ENCODE measurements at places on chromosomes 13 and 19. TPM values are rescaled to one million over a fixed set of nuclear protein-coding genes. Genes with fewer than 3 reads are reported as not detected.
A peak's percentile ranks its signal among the peaks of the same experiment; 100 is the strongest.

The C19orf44 gene
- total RNA-seq, result 4.0 TPM

The ZBTB32 gene
- 232 TPM for total RNA-seq

The ATP8B3 gene
- total RNA-seq, result 7.9 TPM

The TPTE2 gene
- total RNA-seq, result 0.11 TPM

The PGLYRP2 gene
- total RNA-seq, result 0.14 TPM

The PDCD5 gene
- total RNA-seq, result 272 TPM

The ZNF155 gene
- total RNA-seq, result 4.5 TPM

GRCh38 chr19:45097776-45098520 is 5.0 kb downstream of the PPP1R37 start:
- H3K36me3 ChIP-seq, result peaks cover 9% of the 10 kb centered on the region
- H3K27ac ChIP-seq, result peak overlapping the region; percentile 20
- DNase-seq, result no peak

- H3K27ac ChIP-seq, result no peak overlapping the region
- no peaks in the 10 kb centered on the region for H3K36me3 ChIP-seq
- H3K4me1 ChIP-seq, result peaks cover 7% of the 10 kb centered on the region
Observed at GRCh38 chr13:105547851-105548250, 987.6 kb downstream of the EFNB2 start.

- no peak overlapping the region for H3K27ac ChIP-seq
- H3K4me1 ChIP-seq, result no peaks in the 10 kb centered on the region
- peaks cover 9% of the 10 kb centered on the region for H3K27me3 ChIP-seq
- no peak for DNase-seq
- no peaks in the 10 kb centered on the region for H3K36me3 ChIP-seq
Observed at GRCh38 chr13:111494641-111495040, 174.2 kb downstream of the TEX29 start.

DNA sequence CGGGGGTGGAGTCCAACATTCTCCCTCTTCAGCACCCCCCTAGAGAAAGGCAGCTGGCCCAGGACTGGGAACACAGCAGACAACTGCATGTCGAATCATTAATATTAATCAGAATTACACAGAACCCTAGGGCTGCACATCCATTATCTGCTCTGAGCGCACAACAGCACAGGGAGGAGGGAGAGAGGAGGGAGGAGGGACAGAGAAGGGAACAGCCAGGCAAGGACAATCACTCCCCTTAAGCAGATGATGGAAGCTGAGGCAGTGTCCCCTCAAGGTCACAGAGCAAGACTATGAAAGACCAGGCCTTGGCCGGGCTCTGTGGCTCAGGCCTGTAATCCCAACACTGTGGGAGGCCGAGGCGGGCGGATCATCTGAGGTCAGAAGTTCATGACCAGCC is 25.7 kb downstream of the TLE6 start:
- no peaks in the 10 kb centered on the region for H3K4me1 ChIP-seq
- H3K27me3 ChIP-seq, result no peaks in the 10 kb centered on the region
- DNase-seq, result no peak
- H3K36me3 ChIP-seq, result peaks cover 4% of the 10 kb centered on the region

- no peak overlapping the region for H3K4me3 ChIP-seq
- H3K4me1 ChIP-seq, result no peaks in the 10 kb centered on the region
- peaks cover 8% of the 10 kb centered on the region for H3K27me3 ChIP-seq
- no peak for DNase-seq
Observed at GRCh38 chr13:74966814-74967424, 515.0 kb downstream of the TBC1D4 start.

DNA sequence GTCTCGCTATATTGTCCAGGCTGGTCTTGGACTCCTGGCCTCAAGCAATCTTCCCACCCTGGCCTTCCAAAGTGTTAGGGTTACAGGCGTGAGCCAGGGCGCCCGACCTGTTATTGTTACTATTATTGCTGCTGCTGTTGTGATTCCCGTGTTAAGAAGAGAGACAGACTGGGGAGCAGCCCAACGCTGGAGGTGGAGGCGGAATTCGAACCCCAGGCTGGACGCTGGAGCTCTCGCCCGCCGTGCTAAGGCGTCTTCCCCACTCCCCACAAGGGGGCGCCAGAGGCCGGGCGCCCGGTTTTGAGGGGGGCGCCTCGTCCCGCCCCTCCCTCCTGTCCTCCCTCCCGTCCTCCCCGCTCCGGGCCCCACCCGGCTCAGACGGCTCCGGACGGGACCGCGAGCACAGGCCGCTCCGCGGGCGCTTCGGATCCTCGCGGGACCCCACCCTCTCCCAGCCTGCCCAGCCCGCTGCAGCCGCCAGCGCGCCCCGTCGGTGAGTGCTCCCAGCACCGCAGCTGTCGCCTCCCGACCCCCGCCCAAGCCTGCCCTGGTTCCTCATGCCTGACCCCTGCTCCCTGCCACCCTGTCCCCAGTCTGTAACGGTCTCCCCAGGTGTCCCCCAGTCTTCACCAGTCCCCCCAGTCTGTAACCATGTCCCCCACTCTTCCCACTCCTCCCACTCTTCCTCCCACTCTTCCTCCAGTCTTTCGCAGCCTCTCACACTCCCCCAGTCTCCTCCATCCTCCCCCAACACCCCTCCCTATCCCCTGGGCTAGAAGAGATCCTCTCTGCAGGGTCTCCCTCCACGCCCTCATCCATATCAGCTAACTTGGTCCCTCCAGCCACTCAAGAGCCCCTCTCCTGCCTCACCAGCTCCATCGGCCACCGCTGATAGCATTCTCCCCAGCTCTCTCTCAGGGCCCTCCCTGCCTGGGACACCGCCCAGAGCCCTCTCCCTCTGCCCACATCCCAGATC is at the start of gene EHD2:
TSS of gene EHD2 (plus strand) at position 377 of the 976 bp plus-strand sequence. CDS start 3,191 bp downstream, outside the sequence.
- H3K27ac ChIP-seq, result no peak within 1 kb of the TSS
- peak within 1 kb of the TSS; percentile 53 for H3K4me3 ChIP-seq
- peak; percentile 76 for DNase-seq
- peaks cover 5% of the 10 kb centered on the region for H3K4me1 ChIP-seq

DNA sequence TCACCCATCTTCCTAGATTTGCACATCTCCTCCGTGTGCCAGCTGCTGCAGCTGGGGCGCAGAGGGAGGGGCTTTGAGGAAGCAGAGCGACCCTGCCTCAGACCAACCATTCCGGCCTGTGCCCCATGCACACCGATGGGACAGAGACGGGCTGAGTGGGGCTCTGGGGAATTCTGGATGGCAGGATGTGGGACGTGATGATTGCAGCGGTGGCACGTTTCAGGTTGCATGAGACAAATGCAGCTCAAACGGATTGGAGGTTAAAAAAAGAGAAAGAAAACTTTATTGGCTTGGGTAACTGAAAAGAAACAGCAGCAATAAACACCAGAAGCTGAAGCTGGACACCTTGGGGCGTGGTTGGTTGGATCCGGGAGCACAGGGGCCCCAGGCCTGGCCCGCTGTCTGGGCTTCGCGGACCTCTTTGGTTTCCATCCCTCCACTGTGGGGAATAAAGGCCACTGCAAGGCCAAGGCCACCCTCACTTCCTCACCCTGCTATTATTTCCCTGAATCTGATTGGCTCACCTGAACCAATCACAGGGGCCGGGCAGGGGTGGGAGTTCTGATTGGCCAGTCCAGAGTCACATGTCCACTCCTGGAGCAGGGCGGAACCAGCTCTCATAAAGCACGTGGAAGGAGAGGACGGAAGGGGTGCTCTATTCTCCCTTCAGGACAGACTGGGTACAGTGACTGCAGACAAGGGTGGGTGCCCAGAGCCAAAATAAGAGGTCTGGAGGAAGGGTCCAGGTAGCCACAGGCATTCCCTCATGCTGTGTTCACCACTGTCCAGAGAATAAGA is 6.1 kb upstream of the ZNF787 start:
- no peaks in the 10 kb centered on the region for H3K27me3 ChIP-seq
- H3K4me1 ChIP-seq, result peaks cover 16% of the 10 kb centered on the region
- H3K4me3 ChIP-seq, result no peak overlapping the region
- DNase-seq, result no peak
- no peak overlapping the region for H3K27ac ChIP-seq

- DNase-seq, result no peak
- peaks cover 2% of the 10 kb centered on the region for H3K36me3 ChIP-seq
Observed at GRCh38 chr19:55070466-55071128, 5.1 kb upstream of the EPS8L1 start.

GRCh38 chr13:99383511-99383921 is 76.3 kb upstream of the GPR183 start:
- H3K36me3 ChIP-seq, result peaks cover 44% of the 10 kb centered on the region
- peaks cover 92% of the 10 kb centered on the region for H3K4me1 ChIP-seq
- no peaks in the 10 kb centered on the region for H3K27me3 ChIP-seq
- peak overlapping the region; percentile 88 for H3K27ac ChIP-seq

DNA sequence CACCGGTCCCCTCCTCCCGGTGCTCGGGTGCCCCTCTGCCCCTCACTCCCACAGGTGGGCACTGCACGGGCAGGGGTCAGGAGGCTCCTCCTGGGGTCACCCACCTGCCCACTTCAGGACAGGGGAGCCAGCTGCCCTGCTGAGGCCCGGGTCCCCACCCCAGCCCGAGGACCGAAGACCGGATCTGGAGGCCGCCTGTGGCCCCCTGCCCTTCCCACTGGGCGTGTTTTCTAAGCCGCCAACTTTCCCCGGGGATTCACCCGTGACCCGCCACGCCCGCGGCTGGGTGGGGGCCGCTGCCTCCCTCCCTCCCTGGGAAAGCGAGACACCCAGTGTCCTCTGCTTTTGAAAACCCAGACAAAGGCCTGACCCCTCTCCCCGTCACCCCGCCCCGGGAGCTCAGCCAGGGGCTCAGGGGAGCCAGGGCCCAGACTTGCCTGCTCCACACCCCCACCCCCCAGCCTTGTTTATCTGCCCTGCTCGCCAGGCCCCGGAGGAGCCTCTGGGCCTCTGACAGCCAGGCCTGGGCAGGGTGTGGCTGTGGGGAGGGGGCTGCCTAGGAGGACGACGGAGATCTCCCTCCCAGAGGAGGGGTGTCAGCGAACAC is 1.3 kb downstream of the PALM start:
- no peaks in the 10 kb centered on the region for H3K36me3 ChIP-seq
- H3K4me1 ChIP-seq, result no peaks in the 10 kb centered on the region

- no peaks in the 10 kb centered on the region for H3K4me1 ChIP-seq
- H3K27me3 ChIP-seq, result peaks cover 20% of the 10 kb centered on the region
- no peak for DNase-seq
- no peak overlapping the region for H3K4me3 ChIP-seq
- H3K27ac ChIP-seq, result no peak overlapping the region
Observed at GRCh38 chr13:33409673-33410510, 124.3 kb upstream of the STARD13 start.

- H3K4me3 ChIP-seq, result peak within 1 kb of the TSS; percentile 100
- H3K36me3 ChIP-seq, result peaks cover 33% of the 10 kb centered on the region
Observed at GRCh38 chr19:19643158-19644053, at the start of gene GMIP. Gene GMIP, minus strand, starts transcription at chr19:19643657. Its CDS starts 128 bp downstream, at chr19:19643529.

- DNase-seq, result no peak
- H3K4me3 ChIP-seq, result no peak overlapping the region
- no peaks in the 10 kb centered on the region for H3K27me3 ChIP-seq
- no peaks in the 10 kb centered on the region for H3K36me3 ChIP-seq
Observed at GRCh38 chr13:71619096-71619495, 247.9 kb downstream of the DACH1 start.

- peak overlapping the region; percentile 64 for H3K27ac ChIP-seq
- DNase-seq, result peak; percentile 28
- H3K36me3 ChIP-seq, result peaks cover 55% of the 10 kb centered on the region
Observed at GRCh38 chr13:45518525-45519245, 53.9 kb downstream of the COG3 start.

- no peak overlapping the region for H3K27ac ChIP-seq
- DNase-seq, result no peak
- no peak overlapping the region for H3K4me3 ChIP-seq
- peaks cover 9% of the 10 kb centered on the region for H3K27me3 ChIP-seq
Observed at GRCh38 chr19:8355631-8356402, 8.1 kb upstream of the ANGPTL4 start.

DNA sequence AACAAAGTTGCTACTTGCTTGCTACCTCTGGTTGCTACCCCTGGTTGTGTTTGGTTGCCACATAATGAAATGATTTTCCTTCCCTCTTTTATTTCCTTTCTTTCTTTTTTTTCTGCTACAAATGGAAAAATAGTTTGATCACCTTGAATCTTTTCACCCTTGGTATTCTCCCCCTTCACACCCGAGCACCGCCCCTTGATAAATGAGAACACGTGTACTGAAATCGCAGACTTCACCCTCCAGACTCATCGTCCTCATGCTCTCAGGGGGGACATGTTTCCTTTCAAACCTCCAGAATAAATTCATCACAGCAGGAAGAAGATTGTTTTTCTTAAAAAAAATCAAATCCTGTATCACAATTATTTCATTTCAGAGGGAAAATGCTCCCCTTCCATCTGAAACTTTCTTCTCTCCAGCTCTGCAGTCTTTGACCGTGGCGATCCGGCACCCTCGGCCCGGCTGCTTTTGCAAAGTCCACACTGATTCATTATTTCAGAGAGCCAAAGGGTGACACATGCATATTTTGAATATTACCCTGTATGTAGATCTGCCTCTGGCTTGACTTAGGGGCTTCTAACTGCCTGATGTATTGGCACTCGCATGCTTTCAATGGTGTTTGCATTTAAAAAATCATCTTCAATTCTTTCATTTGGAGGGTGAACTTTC is 222.6 kb upstream of the MAB21L1 start:
- DNase-seq, result no peak
- no peaks in the 10 kb centered on the region for H3K36me3 ChIP-seq
- H3K4me3 ChIP-seq, result no peak overlapping the region
- no peaks in the 10 kb centered on the region for H3K4me1 ChIP-seq
- H3K27ac ChIP-seq, result no peak overlapping the region
- H3K27me3 ChIP-seq, result peaks cover 10% of the 10 kb centered on the region

GRCh38 chr19:367561-367960 is 23.0 kb upstream of the MIER2 start:
- no peaks in the 10 kb centered on the region for H3K4me1 ChIP-seq
- H3K27me3 ChIP-seq, result peaks cover 17% of the 10 kb centered on the region
- no peaks in the 10 kb centered on the region for H3K36me3 ChIP-seq
- no peak overlapping the region for H3K4me3 ChIP-seq
- H3K27ac ChIP-seq, result no peak overlapping the region

- H3K4me3 ChIP-seq, result peak overlapping the region; percentile 63
- H3K27me3 ChIP-seq, result peaks cover 6% of the 10 kb centered on the region
- peak overlapping the region; percentile 97 for H3K27ac ChIP-seq
- peaks cover 1% of the 10 kb centered on the region for H3K36me3 ChIP-seq
Observed at GRCh38 chr13:33033051-33033812, 17.0 kb downstream of the KL start.

- H3K36me3 ChIP-seq, result peaks cover 2% of the 10 kb centered on the region
- DNase-seq, result peak; percentile 73
- peaks cover 28% of the 10 kb centered on the region for H3K4me1 ChIP-seq
- peak within 1 kb of the TSS; percentile 78 for H3K4me3 ChIP-seq
- peaks cover 11% of the 10 kb centered on the region for H3K27me3 ChIP-seq
Observed at GRCh38 chr19:32675720-32676185, at the start of gene RGS9BP. Gene RGS9BP, plus strand, starts transcription at chr19:32675848. Its CDS starts 416 bp downstream, at chr19:32676264.

DNA sequence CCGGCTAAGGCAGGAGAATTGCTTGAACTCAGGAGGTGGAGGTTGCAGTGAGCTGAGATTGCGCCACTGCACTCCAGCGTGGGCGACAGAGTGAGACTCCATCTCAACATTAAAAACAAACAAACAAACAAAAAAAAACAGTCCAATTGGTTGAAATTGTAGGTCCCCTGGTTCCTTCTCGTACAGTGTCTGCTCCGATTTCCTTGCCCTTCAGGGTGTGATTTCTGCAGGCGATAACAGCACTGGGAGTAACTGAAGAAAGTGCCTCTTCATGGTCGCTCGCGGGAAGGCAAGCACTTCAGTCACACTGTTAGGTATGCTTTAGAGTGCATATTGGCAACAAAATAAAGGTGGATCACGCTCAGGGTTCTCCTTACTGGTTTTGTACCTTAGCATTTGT is 39.7 kb downstream of the TPT1 start:
- DNase-seq, result no peak
- H3K4me3 ChIP-seq, result no peak overlapping the region
- H3K36me3 ChIP-seq, result peaks cover 6% of the 10 kb centered on the region
- no peak overlapping the region for H3K27ac ChIP-seq
- H3K4me1 ChIP-seq, result peaks cover 28% of the 10 kb centered on the region
- H3K27me3 ChIP-seq, result no peaks in the 10 kb centered on the region

Measured in activated CD4-positive, alpha-beta T cell treated with anti-CD3 and anti-CD28 coated beads for 36 hours (primary cell).